ENCODE measurements at places on chromosomes 5 and 9.

DNA sequence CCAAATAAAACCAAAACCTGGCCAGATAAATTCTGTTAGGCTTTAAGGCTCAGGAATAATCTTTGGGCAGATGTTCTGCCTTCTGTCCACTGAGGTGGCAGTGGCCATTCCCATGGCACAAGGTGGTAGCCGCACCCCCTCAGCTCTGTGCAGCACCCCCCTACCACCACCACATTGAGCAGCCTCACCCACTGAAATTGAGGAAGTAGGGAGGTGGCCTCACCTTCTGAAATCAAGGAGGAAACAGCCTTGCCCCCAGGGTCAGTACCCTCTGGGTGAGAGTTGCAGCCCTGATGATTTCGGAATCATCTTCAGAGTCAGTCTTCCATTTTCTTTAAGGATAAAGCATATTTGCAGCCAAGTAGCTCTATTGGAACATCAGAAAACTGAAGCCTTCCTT is 204.8 kb upstream of the PIK3R1 start:
- no peak for DNase-seq

GRCh38 chr9:129769669-129770068 is 16.8 kb upstream of the PTGES start:
- DNase-seq = no peak

GRCh38 chr5:66138637-66139317 is 5.3 kb upstream of the SREK1 start:
- no peak for DNase-seq

- no peak for DNase-seq
These were observed 126.1 kb downstream of the STARD4 start for GRCh38 chr5:111385970-111386831.

DNA sequence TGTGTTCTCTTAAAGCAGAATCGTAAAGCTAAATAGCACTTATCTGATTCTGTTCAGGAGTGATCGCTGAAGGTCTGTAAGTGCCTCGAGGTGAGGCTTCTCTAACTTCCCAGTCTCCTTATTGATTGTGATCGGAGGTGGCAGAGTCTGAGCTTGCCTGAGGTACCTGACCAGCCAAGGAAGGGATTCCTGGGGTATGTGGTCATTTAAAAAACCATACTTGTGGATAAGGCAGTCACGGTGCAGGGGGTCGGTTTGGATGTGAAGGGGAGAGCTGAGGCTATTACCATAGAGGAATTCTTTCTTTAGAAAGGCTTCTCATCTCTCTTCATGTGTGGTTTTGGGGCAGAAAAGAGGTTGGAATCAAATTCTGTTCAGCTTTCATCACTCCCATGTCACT is 193.7 kb downstream of the TLE4 start:
- no peak for DNase-seq

- no peak for DNase-seq
These were observed 16.1 kb upstream of the MARCHF3 start for GRCh38 chr5:127046343-127047072.

DNA sequence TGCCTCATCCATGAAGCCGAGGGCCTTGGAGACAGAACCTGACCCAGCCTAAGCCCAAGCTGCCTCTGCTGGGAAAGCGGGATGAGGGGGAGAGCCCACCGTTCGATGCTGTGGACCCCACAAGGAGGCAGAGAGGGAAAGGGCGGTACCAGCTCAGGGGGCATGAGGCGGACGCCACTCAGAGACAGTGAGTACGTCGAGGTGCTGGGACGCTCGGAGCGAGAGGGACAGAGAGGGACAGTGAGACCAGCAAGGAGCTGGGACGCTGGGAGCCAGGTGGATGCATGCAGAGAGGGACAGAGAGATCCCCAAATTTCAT is 33.6 kb downstream of the EXD3 start:
- no peak for DNase-seq

GRCh38 chr5:77168161-77168878 is 42.2 kb upstream of the PDE8B start:
- no peak for DNase-seq

DNA sequence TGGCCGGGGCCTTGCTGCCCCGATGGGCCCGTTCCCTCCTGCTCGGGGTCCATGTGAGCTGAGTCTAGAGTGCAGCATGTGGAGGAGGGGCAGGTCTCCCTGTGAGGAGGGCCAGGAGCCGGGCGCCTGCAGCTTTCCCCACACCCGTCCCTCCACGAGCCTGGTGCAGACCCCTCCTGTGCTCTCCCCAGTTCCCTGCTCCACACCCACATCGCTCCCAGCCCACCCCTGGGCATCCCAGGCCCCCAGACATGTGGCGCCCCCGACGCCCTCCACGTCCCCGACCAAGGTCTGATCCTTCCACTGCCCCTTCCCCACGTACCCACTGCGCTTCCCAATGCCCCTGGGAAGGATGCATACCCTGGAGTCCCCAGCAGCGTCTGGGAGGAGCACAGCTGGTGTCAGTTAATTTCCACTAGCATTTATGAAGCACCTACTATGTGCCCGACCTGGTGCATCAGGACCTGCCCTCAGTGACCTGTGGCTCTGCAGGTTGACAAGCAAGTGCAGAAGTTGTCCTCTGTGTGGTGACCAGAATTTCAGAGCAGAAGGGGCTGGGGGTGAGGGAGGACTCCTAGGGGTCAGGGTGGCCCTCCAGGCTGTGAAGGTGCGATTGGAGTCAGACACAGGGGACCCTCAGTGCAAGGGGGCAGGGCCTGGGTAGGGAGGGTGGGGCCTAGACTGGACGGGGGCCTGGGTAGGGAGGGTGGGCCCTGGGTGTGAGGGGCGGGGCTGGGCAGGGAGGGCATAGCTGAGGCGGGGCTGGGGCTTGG is 10.8 kb upstream of the SLC6A18 start:
- no peak for DNase-seq

- DNase-seq = no peak
These were observed 9.3 kb downstream of the PBX3 start for GRCh38 chr9:125756518-125756917.

DNA sequence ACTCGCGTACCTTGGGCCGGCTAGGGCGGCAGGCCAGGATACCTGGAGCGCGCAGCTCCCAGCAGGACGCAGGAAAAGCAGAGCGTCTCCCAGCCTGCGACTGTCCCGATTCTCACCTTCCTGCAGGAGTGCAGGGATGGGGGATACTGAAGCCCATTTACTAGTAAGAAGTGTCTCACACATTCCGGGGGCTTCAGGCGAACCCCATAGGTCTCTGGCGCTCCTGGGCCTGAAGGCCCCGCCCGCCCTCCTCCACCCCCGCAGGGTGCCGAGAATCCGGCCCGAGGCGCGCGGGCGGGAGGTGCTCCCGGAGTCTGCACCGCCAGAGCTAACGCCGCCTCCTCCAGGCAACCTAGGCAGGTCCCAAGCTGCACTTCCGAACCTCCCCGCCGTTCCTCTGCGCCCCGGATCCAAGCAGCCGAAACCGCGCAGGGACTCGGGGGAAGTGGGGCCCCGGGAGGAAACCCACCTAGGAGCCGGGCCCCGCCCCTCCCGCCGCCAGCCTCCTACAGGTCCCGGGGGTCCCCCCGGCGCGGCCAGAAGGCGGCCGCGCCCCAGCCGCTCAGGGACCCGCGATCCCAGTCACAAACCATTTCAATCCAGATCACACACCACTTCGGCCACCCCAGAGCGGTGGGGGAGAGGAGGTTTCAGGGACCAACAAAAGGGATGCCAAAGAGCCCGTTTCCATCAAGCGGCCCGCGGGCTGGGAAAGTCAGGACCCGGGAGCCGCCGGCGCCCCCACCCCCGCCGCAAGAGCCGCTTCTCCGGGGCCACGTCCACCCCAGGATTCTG is 1.2 kb downstream of the ROR2 start:
- DNase-seq = no peak

DNA sequence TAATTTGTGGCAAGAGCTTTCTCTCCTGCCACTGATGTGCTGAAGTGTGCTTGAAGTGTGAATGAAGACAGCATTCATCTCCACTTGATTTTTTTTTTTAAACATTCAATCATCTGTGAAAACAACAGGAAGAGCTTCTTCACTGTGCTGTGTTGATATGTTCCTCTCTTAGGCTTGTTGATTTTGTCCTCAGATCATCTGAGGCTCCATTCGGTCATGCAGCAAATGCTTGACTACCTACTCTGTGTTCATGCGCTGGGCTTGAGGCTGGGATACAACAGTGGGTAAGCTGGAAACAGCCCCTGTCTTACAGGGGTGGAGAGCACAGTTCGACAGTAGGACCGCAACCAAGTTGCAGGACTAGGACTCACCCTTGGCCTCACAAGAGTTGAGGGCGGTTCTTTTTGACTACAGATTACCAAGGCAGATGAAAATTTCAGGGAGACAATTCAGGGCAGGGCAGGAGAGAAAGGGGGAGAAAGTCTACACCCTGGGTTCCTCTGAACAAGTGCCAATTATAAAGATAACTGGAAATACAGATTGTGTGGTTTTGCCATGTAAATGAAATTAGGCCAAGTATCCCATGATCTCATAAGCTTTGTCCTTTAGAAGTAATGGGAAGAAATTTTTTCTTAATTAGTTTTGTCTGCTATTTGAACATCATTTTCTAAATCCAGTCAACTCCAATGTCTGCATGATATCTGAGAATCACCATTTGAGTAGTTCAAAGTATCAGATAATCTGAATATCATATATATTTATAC is 31.0 kb upstream of the F2R start:
- DNase-seq = no peak

DNA sequence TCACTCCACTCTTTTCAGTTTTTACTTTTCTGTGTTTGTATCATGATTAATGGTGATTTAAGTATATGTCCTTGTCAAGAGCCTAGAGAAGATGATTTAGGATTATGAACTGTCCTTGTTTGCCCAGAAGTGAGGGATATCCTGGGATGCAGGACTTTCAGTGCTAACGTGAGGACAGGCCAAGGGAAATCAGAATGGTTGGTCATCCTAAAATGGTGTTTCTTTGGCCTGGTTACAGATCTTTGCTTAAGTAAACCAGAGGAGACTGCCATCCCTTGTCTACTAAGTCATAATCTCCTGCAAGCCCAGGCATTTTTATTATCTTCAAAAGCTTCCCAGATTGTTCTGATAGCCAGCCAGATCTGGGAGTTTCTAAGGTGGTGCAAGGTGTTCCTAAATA is 22.3 kb upstream of the DPYSL3 start:
- DNase-seq = no peak

GRCh38 chr9:124014211-124014955 is 2.8 kb downstream of the LHX2 start:
- DNase-seq = no peak

DNA sequence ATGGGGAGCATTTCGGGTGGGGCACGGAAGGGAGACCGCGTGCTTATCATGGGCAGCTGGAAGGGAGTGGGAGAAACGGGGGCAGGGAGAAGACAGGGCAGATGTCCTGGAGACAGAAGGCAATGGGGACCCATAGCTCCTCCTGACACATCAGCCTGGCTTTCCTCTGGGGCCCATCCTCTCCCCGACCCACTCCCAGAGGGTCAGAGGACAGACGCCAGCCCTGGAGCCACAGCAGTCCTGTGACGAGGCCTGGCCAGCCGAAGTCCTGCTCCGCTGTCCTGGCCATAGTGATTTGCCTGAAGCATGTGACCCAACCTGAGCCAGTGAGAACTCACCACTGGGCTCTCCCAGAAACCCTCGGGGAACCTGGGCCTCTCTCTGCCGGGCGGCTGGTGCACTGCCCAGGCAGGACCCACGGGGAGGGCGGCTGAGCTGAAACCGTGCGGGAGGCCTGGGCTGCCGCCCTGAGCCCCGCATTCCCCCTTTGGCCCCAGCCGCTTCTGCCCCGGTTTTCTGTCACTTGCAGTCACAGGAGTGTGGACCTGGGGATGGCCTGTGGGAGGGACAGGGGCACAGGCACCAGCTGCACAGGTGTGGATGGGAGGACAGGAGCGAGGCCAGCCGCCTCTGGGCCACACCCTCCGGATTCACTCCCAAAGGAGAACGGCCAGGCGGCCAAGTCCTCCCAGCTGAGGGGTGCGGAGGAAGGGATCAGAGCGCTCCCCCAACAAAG is 19.8 kb downstream of the ADAMTS2 start:
- no peak for DNase-seq

DNA sequence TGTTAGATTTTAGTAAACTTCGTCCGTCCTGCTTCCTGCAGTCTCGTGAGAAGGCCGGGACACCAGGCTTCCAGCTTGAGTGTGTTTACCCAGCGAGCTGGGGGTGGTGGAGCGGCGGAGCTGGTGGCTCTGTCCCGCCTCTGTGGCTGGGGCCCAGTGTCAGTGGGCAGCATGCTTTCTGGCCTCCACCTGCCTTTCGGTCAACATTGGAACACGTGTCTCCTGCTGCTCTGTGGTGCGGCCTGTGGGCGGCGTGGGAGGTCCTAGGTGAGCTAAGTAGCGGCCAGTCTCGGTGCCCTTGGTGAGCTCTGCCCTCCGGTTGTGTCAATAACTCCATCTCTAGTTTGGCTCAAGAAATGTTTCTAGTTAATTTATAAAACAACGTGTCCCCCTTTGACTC is 125.9 kb downstream of the GADD45G start:
- DNase-seq = no peak

DNA sequence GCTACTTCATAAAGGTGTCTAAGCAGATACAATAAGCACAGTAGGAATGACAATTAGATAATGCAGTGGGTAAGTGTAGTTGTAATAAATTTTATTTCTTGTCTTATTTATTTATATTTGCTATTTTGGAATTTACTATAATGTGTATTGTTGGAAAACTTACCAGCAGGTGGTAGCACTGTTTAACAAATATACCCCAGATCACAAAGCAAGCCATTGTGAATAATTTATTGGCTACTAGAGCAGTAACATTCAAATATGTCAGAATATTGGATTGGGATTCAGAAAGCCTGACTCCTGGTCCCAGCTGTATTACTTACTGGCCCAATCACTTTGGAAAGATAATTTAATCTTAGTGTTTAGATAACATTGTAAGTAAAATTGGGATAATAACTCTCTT is 78.0 kb downstream of the ISOC1 start:
- DNase-seq = no peak

DNA sequence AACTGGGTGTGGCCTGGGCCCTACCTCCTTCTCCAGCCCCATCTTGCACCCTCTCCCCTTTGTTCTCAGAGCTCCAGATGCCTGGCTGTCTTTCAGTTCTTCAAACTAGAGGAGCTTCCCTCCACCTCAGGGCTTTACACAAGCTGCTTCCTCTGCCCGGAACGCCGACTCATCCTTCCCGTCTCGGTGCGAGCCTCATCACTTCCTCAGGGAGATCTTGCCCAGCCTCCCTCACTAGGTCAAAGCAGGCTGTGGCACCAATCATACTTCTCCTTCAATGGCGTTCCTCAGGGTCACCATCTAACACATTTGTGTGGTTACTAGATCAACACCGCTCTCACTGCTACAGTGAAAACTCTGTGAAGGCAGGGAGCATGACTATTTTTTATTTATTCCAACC is 56.2 kb upstream of the ZSWIM6 start:
- no peak for DNase-seq

DNA sequence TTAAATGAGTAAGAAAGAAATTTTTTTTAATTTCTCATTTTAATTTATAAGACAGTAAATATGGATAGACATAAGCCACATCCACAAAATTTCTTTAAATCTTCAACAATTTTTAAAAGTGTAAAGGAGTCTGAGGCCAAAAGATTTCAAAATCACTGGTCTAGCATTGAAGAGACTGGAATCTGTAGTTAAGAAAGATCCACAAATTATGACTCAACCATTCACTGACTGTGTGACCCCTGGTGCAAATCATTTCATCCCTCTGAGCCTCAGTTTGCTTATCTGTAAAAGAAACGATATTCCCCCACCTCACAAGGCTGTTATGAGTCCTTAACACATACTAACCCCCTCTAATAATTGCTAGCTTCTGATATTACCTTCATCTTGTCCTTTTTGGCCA is 98.5 kb downstream of the EBF1 start:
- DNase-seq = no peak
